Omental fat pad (tissue), 4 donors: ENCODE measurements at places on chromosomes 3 and 15.

GRCh38 chr15:30923429-30923828, 19.7 kb downstream of the FAN1 start:
- DNase-seq = no peak

- no peak for DNase-seq
Measured at GRCh38 chr15:23857028-23857641, 170.0 kb upstream of the NDN start.

DNA sequence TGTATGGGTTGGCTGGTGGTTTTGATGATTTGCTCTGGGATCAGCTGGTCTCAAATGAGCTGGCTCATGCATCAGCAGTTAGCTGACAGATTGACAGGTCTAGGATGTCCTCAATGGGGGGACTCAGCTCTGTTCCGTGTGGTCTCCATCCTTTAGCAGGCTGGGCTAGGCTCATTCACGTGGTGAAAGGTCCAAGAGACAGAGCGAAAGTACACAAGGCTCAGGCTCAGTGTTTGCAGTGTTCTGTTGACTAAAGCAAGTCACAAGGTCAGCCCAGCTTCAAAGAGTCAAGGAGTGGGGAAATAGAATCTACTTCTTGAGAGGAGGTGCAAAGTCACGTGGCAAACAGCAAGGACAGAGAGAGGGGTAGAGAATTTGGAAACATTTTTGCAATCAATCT, 126.5 kb upstream of the CMC1 start:
- DNase-seq = no peak

DNA sequence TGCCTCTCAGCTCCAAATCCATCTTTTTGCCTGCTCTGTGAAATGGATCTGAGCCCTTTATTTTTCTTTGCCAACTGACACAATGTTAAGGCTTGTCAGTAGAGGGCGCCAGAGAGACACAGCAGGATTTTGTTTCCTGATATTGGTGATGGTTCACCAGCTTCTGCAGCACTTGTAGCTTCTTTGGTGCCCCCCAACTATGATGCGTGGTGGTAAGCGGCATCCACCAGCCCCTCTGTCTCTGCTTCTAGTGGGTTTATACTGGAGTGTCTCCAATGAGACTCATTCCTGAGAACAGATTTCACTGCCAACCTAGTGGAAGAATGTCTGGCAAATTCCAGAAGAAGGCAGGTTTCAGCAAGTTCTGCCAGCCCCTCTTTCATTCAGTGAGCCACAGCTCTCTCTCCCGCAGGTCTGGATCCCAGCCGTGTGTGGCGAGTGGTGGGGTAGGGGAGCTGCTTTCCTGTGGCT, 471.9 kb upstream of the FRG2C start:
- no peak for DNase-seq

- DNase-seq = no peak
Measured at GRCh38 chr3:30684356-30684755, 78.0 kb downstream of the TGFBR2 start.

DNA sequence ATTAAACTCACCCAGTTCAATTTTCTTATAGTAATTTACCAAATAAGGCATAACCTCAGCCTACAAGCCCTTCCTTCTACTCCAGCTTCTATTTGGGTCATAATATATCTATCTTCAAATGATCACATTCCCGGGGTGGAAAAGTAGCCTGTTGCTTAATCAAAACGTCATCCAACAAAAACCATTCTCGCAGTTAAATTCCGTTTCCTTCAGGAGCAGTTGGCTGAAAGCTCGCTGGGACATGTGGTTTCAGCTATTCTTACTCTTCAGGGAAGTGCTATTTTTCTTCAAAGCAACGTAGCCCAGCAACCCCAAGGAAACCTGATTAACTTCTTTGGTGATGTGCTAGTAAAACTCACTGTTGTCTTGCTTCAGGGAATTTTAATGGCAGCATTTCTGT, 59.6 kb downstream of the MAGI1 start:
- no peak for DNase-seq

DNA sequence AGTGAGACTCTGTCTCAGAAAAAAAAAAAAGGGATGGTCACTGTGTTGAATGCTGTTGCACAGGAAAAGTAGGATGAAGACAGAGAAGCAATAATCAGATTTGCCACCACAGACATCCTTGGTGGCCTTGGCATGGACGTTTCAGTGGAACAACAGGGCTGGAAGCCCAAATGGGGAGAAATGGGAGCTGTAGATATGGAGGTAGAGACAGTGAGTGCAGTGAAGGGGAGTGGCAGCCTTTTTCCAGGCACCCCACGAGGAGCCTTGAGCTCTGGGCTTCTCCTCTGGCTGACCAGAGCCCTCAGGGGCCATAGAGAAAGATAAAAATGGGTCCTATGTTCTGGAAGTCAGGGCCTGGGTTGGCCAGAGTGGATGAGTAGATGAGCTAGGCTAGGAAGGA, 12.3 kb upstream of the DOCK3 start:
- no peak for DNase-seq

GRCh38 chr3:15602146-15602536, 596 bp downstream of the BTD start:
- DNase-seq = no peak

DNA sequence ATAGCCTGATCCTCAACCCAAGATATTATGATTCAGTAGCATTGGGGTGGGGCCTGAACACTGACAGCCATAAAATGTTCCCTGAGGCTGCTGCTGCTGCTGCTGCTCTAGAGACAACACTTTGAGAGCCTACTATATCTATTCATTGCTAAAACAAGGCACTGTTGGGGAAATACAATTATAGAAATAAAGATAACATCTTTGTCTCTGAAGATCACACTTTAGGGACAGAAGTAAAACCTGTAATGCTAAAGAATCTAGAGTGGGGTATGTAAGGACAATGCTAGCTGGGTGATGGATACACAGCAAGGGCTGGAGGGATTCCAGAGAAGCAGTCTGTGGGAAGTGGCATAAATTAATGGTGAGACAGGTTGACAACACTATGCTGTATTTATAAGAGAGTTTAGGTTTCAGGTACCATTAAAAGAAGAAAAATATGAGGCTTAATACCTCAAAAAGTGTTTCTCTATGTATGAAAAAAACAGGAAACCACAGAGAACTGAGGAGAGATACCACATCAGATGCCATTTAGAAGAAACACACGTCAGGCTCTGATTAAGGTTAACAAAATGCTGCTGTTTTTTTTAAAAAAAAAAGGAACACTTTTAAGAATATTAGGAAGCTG, 115.9 kb downstream of the CBLB start:
- no peak for DNase-seq

DNA sequence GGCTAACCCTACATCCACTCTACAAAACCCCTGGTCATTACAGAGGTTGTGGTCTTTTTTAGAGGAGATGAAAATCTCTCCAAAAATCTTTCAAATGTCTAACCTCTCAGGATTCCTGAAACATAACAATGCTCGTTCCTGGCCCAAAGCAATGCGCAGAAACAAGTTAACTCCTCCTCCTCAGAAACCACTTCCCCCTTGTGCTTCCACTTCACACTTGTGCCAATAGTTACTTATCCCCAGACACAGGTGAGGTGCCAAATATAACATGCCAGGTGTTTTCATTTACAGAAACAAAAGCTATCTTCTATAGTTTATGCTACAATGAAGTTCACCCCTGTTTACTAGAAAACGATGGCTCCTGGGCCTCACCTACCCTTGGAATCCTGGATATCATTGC, 6.2 kb downstream of the NDUFAF1 start:
- DNase-seq = no peak

- no peak for DNase-seq
Measured at GRCh38 chr3:188901126-188901525, 270.6 kb upstream of the TPRG1 start.

GRCh38 chr15:101372960-101373525, 78.0 kb upstream of the SNRPA1 start:
- no peak for DNase-seq

GRCh38 chr3:186757686-186758220, 25.6 kb upstream of the EIF4A2 start:
- DNase-seq = no peak

GRCh38 chr15:98805434-98806274, 157.3 kb downstream of the IGF1R start:
- no peak for DNase-seq

DNA sequence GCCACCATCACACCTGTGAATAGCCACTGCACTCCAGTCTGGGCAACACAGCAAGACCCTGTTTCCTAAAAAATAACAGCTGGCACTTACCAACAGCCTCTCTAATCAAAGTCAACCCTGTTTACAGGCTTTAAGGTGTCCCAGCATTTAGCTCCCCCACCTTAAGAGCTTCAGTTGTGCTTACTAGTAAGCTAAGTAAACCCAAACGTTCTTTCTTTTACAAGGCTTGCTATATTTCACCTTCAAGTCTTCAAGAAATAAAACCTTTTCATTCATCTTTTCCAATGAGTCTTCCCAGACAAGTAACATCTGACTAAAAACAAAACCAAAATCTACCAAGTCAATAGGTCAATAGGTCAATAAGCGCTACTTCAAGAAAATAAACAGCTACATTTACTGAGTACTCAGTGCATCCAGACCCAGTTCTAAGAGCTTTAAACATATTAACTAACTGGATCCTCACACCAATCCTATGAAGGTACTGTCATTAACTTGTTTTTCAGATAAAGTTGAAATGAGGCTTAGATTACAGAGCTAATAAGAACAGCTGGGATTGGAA, 62.4 kb downstream of the PBRM1 start:
- DNase-seq = no peak

DNA sequence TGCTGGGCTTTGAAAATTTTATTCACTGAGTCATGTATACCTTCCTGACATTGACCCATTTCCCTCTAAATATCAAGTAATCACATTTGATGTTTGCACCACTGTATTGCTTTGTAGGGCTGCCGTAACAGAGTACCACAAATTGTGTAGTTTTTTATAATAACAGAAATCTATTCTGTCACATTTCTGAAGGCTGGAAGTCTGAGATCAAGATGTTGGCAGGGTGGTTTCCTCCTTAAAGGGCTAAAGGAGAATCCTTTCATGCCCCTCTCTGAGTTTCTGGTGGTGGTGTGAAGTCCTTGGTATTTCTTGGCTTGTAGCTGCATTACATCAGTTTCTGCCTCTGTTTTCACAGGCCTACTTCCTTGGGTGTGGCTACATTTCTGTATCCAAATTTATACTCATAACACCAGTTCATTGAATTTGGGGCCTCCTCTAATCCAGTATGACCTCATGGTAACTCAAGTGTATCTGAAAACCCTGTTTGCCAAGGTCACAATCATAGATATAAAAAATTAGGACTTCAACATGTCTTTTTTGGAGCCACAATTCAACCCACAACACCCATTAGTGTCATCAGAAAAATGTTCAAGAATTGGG, 29.1 kb upstream of the ST6GAL1 start:
- no peak for DNase-seq

DNA sequence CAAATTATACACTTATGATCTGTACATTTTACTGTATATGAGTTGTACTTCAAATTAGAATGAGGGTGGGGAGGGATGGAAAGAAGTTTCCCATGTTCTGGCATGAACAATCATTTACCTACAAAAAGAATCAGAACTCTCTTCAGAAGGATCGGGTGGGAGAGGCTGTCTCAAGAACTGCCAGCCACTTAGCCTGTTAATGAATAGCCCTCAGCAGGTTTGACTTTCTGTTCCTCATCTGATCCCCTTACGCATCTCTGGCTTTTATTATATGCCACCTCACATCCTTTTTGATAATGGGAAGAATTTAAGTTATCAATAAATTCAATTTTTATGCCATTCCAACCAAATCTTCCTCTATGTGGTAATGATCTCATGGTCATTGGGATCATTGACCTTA, 168.3 kb upstream of the TGFBR2 start:
- DNase-seq = no peak

- no peak for DNase-seq
Measured at GRCh38 chr15:36178303-36178633, 401.2 kb upstream of the CDIN1 start.

GRCh38 chr3:18351823-18352744, 73.1 kb downstream of the SATB1 start:
- no peak for DNase-seq

DNA sequence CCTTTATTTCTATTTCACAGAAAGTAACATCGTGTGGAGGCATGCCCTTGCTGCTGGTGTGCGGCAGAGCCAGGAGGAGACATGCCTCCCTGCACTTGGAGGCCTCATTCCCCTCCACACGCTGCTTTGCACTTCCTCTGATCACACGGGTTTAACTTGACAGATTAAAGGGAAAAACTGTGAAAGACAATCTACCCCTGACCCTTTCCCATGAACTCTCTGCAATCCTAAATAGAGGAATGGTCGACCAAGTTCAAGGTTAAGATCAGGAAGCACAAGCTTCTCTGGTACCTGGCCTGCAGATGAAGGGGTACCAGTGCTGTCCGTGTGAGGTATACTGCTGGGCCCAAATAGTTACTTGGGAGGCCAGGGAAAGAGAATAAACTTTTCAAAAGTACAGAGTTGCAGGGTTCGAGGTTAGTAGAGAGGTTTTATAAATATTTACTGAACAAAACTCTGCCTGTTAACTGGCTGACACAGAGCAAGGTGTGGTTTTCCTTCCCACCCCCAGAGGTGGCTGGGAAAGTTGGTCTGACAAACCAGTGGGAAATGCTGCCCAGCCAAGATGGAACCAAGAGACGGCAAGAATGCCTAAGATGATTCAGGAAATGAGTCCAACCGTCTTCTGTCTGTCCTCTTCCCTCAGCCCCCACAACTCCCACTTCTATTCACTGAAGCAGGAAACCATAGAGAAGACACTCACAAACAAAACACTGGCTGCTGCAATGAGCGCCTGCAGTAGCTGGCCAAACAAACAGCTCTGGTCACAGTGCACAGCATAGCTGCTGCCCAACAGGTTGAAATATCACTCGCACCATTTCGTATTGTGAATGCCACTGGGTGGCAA, 79.6 kb downstream of the IGF2BP2 start:
- no peak for DNase-seq
